Karpas-422 (cell line): ENCODE measurements at places on chromosomes 16 and 17. TPM values are rescaled to one million over a fixed set of nuclear protein-coding genes. Genes with fewer than 3 reads are reported as not detected.

GRCh38 chr16:89921131-89921701 is 1.9 kb upstream of the TUBB3 start:
- no peak overlapping the region for H3K27ac ChIP-seq
- H3K4me3 ChIP-seq: peak overlapping the region; percentile 98; the same call in 1 of the 2 replicates
- no peak for DNase-seq

DNA sequence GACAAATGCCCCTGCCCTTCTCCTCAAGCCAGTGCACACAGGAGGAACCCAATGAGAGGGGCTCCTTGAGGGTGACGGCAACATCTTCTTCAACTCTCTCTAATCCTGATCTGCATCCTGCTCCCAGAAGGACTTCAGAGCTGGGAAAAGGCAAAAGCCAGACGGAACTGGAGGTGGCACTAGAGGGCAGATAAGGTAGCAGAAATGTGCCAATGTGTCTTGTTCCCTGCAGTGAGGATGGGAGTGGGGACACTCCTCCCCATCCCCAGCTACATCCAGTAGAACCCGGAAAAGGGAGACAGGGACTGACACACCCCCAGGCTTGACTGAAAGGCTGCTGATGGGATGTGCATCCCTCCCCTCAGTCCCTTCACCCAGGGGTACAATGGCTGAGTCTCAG is 28.5 kb downstream of the SRCIN1 start:
- no peak overlapping the region for H3K27ac ChIP-seq
- H3K27me3 ChIP-seq: no peaks in the 10 kb centered on the region
- H3K4me3 ChIP-seq: no peak overlapping the region

- H3K27me3 ChIP-seq: no peaks in the 10 kb centered on the region
- H3K36me3 ChIP-seq: no peaks in the 10 kb centered on the region
- no peaks in the 10 kb centered on the region for H3K4me1 ChIP-seq
- no peak overlapping the region for H3K4me3 ChIP-seq
- H3K27ac ChIP-seq: no peak overlapping the region
- DNase-seq: peak; percentile 12
These were observed 16.3 kb downstream of the NACA2 start for GRCh38 chr17:61574542-61575351.

DNA sequence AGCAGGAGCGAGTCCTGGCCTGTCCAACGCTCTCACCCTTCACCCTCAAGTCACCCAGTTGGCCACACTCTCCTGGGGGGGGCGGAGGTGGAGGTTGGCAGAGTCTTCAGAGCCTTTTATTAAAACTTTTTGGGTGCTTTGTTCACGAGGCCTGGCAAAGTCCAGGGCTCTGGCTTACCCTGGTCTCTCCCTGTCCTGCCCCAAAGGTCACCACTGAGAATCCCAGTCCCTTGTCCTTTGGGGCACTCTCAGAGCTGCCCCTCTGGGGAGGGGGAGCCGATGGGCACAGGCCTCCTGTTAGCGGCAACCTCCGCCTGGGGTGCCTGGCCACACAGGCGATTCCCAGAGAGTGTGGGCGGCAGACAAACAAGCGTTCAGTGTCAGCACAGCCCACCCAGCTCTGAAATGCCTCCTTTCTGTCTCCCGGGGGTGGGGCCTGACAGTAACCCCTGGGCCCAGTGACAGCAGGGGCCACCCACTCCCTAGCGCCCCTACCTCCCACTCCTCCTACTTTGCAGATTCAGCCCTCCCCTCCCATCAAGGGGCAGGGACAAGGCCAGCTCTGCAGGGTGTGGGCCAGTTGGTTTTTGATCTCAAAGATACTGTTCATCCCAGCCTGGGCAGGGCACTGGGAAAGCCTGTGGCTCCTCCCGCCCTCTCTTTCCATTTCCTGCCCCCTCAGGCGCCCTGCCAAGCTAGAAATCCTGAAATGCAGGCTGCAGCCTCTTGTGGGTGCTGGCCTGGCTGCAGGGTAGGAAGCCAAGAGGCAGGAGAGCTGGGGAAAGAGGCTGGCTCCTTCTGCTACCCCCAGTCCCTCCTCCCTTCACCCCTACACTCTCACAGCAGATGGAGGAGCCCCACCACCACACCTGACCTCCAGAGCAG is 36.6 kb upstream of the EMP2 start:
- H3K27ac ChIP-seq: no peak overlapping the region
- no peaks in the 10 kb centered on the region for H3K27me3 ChIP-seq
- no peak for DNase-seq
- no peaks in the 10 kb centered on the region for H3K36me3 ChIP-seq

GRCh38 chr16:12675852-12676251 is 127.8 kb downstream of the CPPED1 start:
- no peaks in the 10 kb centered on the region for H3K4me1 ChIP-seq
- H3K27me3 ChIP-seq: no peaks in the 10 kb centered on the region
- H3K4me3 ChIP-seq: no peak overlapping the region

DNA sequence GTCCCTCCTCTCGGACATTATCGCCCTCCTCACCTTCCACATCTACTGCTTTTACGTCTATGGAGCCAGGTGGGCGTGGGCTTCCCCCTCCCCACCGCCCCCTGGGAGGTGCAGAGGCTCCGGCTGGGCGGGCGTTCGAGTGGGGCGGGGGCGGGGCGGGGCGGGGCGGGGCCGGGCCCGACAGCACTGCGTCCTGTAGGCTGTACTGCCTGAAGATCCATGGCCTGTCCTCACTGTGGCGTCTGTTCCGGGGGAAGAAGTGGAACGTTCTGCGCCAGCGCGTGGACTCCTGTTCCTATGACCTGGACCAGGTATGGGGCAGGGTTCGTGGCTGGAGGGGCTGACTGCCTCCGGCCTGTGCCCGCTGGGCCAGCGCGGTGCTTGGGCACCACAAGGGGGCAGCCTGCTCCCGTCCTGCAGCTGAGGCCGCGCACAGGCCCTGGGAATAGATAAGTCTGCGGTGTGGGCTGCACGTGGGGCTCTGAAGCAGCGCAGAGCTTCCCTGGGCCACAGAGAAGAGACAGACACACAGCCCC is 9.2 kb downstream of the PIGQ start:
- H3K27me3 ChIP-seq: no peaks in the 10 kb centered on the region
- no peaks in the 10 kb centered on the region for H3K36me3 ChIP-seq
- peak; percentile 92 for DNase-seq
- peak overlapping the region; percentile 86; the same call in 1 of the 2 replicates for H3K27ac ChIP-seq
- peaks cover 45% of the 10 kb centered on the region for H3K4me1 ChIP-seq
- H3K4me3 ChIP-seq: no peak overlapping the region

The RPRML gene
- total RNA-seq: not detected in 2 replicates

GRCh38 chr17:76074390-76075363 is at the start of gene GALR2:
Gene GALR2 (plus strand): TSS chr17:76074781. CDS start chr17:76074884, 103 bp downstream.
- no peak within 1 kb of the TSS for H3K4me3 ChIP-seq
- no peak within 1 kb of the TSS for H3K27ac ChIP-seq
- no peaks in the 10 kb centered on the region for H3K36me3 ChIP-seq
- H3K4me1 ChIP-seq: peaks cover 28% of the 10 kb centered on the region

The NPW gene
- 3.0 TPM in 1 of 2 replicates, not detected in the other for total RNA-seq

The CORO6 gene
- total RNA-seq: 0.79 and 1.8 TPM in 2 replicates

DNA sequence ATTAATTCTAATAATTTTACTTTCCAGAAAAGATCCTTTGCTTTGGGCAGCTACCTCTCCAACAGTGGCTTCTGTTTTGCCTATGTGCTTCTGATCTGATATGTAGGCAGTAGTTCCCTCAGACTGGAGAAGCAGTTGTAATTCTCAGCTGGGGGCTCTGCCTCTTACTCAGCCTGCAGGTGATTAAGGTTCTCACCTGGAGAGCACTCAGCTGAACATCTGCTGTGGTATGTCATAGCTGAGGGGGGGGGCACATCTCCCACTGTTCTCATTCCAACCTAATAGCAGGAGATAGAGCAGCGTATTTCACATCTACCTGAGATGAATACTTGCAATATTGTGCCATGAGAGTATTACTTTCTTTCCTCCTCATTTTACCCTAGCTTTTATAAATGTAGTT is 511.9 kb upstream of the CDH8 start:
- DNase-seq: no peak
- no peaks in the 10 kb centered on the region for H3K4me1 ChIP-seq
- no peak overlapping the region for H3K27ac ChIP-seq
- H3K4me3 ChIP-seq: no peak overlapping the region
- H3K36me3 ChIP-seq: no peaks in the 10 kb centered on the region

The IGF2BP1 gene
- total RNA-seq: not detected in 2 replicates

The RGS11 gene
- total RNA-seq: not detected in 2 replicates

The ACE gene
- total RNA-seq: 6.7 and 13.9 TPM in 2 replicates

DNA sequence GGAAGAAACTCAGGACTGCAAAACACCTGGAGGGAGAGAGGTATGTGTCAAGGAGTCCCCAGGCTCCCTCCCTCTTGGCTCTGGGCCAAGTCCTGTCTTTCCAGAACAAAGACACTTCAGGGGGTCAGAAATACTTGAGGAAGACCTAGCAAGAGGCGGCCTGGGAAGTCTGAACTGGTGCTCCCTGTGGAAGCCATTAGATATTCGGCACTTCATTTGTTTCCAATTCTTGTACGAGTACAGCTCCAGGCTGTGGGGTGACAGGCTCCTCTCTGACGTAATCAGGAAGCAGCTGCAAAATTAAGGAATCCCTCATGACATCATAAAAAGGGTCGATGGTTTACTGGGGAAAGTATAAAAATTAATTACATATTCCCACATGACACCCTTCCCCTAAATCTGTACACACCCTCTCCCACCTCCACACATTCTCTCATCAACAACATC is 108.7 kb downstream of the SMG6 start:
- H3K4me1 ChIP-seq: peaks cover 24% of the 10 kb centered on the region
- H3K27ac ChIP-seq: no peak overlapping the region
- no peak for DNase-seq
- no peaks in the 10 kb centered on the region for H3K36me3 ChIP-seq
- no peaks in the 10 kb centered on the region for H3K27me3 ChIP-seq

The AOC2 gene
- 0.67 and 1.5 TPM in 2 replicates for total RNA-seq
